ENCODE measurements at places on chromosomes 7 and 10.

- DNase-seq: no peak
Measured at GRCh38 chr7:132185150-132185549, 391.1 kb downstream of the PLXNA4 start.

DNA sequence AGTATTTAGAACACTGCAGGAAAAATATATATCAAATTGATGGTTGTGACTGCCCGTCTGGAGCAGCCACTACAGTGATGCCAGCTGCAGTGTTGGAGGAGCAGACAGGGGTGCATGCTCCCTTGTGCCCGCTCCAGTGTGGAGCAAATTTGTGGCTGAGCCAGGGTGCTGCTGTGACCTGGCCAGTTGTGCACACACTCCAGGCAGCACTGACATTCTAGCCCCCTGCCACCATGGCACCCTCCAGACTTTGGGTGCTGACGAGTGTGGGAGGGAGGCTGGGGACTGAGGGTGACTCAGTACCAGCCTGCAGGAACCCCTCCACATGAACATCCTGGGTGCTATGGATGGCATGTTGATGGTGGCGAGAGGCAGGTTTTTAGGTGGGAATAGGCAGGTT is 160.0 kb upstream of the PCDH15 start:
- no peak for DNase-seq

DNA sequence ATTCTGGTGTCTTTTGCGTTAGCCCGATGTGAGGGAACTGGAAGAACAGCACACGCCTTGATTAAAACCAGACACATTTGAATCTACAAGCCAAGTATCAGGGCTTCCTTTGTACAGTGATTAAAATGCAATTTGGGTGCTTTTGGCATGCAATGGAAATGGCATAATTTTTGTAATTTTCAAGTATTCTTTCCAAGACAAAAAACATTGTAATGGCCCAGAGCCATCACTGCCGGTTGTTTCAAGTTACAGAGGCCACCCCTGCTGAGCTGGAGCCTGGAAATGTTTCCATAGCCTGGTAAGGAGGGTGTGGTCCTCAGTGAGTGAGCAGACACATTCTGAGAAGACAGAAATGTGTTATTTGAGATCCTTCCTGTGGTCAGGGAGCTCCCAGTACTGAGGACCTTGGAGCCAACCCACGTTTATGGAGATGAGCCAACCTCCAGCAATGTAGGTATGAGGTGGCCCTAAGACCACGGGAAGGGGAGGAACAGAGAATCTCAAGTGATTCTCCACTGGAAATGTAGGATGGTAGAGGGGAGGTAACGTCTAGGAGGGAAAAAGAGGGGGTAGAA is 20.9 kb downstream of the TEX36 start:
- no peak for DNase-seq

GRCh38 chr10:69801094-69801433 is 642 bp upstream of the COL13A1 start:
- peak; percentile 12 for DNase-seq

Measured in activated CD4-positive, alpha-beta T cell treated with anti-CD3 and anti-CD28 coated beads, Interleukin-2, amount 50 U/mL, for 1 hour (primary cell).